ENCODE measurements at places on chromosomes 1 and 21. TPM values are rescaled to one million over a fixed set of nuclear protein-coding genes. Genes with fewer than 3 reads are reported as not detected.
A peak's percentile ranks its signal among the peaks of the same experiment; 100 is the strongest.

Gene MLLT11
- total RNA-seq = 15.7 TPM

Gene LRIG2
- total RNA-seq = 13.0 TPM

Gene RHBG
- not detected for total RNA-seq

Gene SLC9C2
- total RNA-seq = not detected

Gene IGSF21
- total RNA-seq = not detected

Gene LAMB3
- total RNA-seq = 8.9 TPM

Gene VANGL1
- 16.2 TPM for total RNA-seq

Gene EPHX1
- total RNA-seq = 6.3 TPM

Gene LAPTM5
- total RNA-seq = 34.9 TPM

GRCh38 chr1:197526736-197527371 is 248.4 kb downstream of the DENND1B start:
- H3K27ac ChIP-seq = no peak overlapping the region
- DNase-seq = peak; percentile 46
- no peaks in the 10 kb centered on the region for H3K36me3 ChIP-seq
- H3K4me1 ChIP-seq = no peaks in the 10 kb centered on the region
- H3K4me3 ChIP-seq = no peak overlapping the region
- no peaks in the 10 kb centered on the region for H3K27me3 ChIP-seq

- no peak overlapping the region for H3K4me3 ChIP-seq
- H3K27ac ChIP-seq = no peak overlapping the region
- H3K4me1 ChIP-seq = no peaks in the 10 kb centered on the region
Measured at GRCh38 chr1:243246916-243247315, 8.2 kb downstream of the CEP170 start.

GRCh38 chr1:161069241-161069640 is 450 bp downstream of the ARHGAP30 start:
- H3K4me1 ChIP-seq = no peaks in the 10 kb centered on the region
- DNase-seq = no peak
- no peak overlapping the region for H3K4me3 ChIP-seq
- no peaks in the 10 kb centered on the region for H3K36me3 ChIP-seq
- no peak overlapping the region for H3K27ac ChIP-seq

DNA sequence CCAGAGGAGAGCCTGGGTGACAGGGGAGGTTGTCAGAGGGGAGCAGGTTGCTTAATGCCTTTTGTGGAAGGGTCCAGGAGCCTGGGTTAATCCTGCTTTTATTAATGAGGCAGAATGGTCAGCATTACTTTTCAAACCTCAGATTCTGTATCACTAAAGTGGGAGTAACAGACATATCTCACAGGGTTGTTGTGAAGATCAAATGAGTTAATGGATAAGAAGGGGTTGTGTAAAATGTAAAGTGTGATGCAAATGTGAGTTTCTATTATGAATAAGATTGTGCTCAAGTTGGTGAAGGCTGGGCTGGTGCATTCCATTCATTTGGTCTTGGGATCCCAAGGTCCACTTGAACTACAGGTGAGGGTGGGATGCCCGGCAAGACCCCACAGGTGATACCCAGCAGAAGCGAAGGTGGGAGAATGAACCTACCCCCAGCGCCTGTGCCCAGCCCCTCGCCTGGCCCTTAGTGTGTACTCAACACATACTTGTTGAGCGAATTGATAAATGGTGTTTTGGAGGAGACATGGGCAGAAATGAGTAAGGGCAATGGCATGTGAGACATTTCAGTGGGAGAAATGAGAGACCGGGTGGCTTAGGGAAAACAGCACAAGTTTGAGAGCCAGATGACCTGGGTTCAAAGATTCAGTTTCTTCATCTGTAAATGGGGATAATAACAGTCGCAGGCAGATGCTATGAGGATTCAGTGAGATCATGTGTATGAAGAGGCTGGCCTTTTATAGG is 6.2 kb downstream of the SLC26A9 start:
- no peak for DNase-seq
- no peak overlapping the region for H3K27ac ChIP-seq
- H3K27me3 ChIP-seq = peaks cover 17% of the 10 kb centered on the region
- H3K4me1 ChIP-seq = no peaks in the 10 kb centered on the region
- no peak overlapping the region for H3K4me3 ChIP-seq
- no peaks in the 10 kb centered on the region for H3K36me3 ChIP-seq

- H3K36me3 ChIP-seq = peaks cover 22% of the 10 kb centered on the region
- no peaks in the 10 kb centered on the region for H3K4me1 ChIP-seq
- H3K27me3 ChIP-seq = no peaks in the 10 kb centered on the region
- H3K27ac ChIP-seq = no peak overlapping the region
Measured at GRCh38 chr1:151287767-151288500, 5.8 kb downstream of the ZNF687 start.

DNA sequence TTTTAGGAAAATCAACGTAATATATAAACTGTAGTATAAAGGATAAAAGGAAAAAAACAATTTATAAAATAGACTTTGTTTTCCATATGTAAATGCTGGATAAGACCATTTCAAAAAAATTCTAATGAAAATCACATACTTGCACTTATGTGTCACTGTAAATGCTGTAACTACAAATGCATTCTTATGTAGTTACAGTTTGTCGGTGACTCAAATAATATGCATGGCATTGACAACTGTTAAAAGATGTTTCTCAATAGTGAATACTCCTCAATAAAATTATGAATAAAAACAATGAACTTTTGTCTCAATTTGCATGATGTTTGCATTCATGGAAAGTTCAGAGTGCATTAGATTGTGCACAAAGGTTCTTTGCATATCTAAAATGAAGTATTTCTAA is 614.0 kb upstream of the CHRM3 start:
- H3K4me1 ChIP-seq = no peaks in the 10 kb centered on the region
- H3K27ac ChIP-seq = no peak overlapping the region
- no peak for DNase-seq
- H3K4me3 ChIP-seq = no peak overlapping the region
- H3K27me3 ChIP-seq = no peaks in the 10 kb centered on the region

- H3K36me3 ChIP-seq = no peaks in the 10 kb centered on the region
- peak overlapping the region; percentile 81 for H3K27ac ChIP-seq
- DNase-seq = no peak
- no peak overlapping the region for H3K4me3 ChIP-seq
- H3K27me3 ChIP-seq = no peaks in the 10 kb centered on the region
Measured at GRCh38 chr1:33390542-33390941, 40.4 kb downstream of the PHC2 start.

GRCh38 chr1:28789412-28789811 is 22.6 kb upstream of the OPRD1 start:
- no peak overlapping the region for H3K27ac ChIP-seq
- peaks cover 7% of the 10 kb centered on the region for H3K4me1 ChIP-seq
- no peaks in the 10 kb centered on the region for H3K27me3 ChIP-seq
- no peak overlapping the region for H3K4me3 ChIP-seq

DNA sequence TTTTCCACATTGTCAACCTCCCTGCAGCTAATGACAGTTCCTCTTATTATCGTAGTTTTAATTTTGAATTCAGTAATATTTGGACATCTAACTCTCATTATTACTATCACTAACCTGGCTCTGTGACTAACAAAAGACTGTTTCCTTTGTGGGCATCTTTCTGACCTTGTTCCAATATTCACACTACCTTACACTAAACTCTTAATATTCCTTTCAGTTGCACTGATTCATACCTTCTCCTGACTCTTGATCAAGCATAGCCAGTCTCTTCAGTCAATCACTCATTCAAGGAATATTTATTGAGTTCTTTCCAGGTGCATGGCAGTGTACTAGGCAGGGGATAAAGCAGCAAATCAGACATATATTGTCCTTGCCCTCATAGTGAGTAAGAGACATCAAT is 7.8 kb upstream of the CTNNBIP1 start:
- no peaks in the 10 kb centered on the region for H3K36me3 ChIP-seq
- H3K4me1 ChIP-seq = peaks cover 9% of the 10 kb centered on the region
- H3K27me3 ChIP-seq = no peaks in the 10 kb centered on the region
- H3K4me3 ChIP-seq = no peak overlapping the region

- no peak overlapping the region for H3K4me3 ChIP-seq
- no peaks in the 10 kb centered on the region for H3K4me1 ChIP-seq
- no peak overlapping the region for H3K27ac ChIP-seq
- H3K27me3 ChIP-seq = no peaks in the 10 kb centered on the region
- DNase-seq = no peak
- no peaks in the 10 kb centered on the region for H3K36me3 ChIP-seq
Measured at GRCh38 chr21:39390212-39390765, 41.4 kb upstream of the HMGN1 start.

DNA sequence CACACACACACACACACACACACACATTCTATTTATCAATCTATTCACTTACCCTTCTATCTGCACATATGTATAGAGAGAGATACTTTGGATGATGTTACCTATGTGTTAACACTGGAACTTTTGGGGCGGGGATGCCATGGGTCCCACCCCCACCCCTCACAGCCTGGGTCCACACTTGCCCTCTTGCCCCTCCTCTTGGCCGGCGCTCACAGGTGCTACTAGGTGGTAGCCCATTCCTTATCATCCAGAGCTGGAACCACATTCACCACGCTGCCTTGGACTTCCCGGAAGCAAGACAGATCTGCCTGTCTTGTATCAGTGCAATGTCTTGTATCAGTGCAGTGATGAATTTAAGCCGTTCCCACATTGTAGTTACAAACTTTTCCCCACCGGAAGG is 85.1 kb downstream of the LBR start:
- DNase-seq = no peak
- no peak overlapping the region for H3K27ac ChIP-seq
- no peaks in the 10 kb centered on the region for H3K27me3 ChIP-seq
- H3K4me3 ChIP-seq = no peak overlapping the region
- H3K36me3 ChIP-seq = no peaks in the 10 kb centered on the region

DNA sequence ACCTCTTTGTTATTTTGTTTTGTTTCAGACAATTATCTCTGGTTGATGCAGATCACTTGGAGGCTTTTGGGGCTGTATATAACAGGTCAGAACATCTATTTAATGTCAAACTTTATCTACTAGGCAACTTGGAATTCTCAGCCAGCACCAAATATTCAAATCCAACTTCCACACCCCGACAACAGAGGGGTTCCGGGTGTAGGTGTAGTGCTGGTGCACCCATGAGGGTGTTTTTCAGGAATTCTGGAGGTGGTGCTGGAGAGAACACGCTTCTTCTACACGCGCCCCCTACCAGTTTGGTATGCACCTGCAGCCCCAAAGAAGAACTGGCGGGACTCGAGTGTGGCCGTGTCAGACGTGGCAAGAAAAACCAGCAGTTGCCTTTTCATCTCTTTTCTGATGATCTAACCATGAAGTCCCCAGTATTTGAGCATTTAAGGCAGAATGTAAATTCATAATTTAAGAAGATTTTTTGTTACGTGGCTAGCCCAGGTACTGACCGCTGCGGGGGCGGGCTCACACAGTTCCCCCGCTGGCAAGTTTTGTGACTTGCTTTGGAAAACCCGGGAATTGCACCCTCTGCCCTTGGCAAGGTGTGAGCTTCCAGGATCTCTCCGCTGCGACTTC is 462 bp upstream of the TLCD4 start:
- peak overlapping the region; percentile 65 for H3K27ac ChIP-seq
- H3K36me3 ChIP-seq = peaks cover 8% of the 10 kb centered on the region
- H3K4me1 ChIP-seq = peaks cover 9% of the 10 kb centered on the region
- DNase-seq = peak; percentile 87

- H3K27me3 ChIP-seq = no peaks in the 10 kb centered on the region
- H3K27ac ChIP-seq = peak overlapping the region; percentile 26
- H3K36me3 ChIP-seq = no peaks in the 10 kb centered on the region
- H3K4me1 ChIP-seq = peaks cover 5% of the 10 kb centered on the region
- no peak overlapping the region for H3K4me3 ChIP-seq
Measured at GRCh38 chr21:35351434-35351833, 302.3 kb upstream of the RUNX1 start.

DNA sequence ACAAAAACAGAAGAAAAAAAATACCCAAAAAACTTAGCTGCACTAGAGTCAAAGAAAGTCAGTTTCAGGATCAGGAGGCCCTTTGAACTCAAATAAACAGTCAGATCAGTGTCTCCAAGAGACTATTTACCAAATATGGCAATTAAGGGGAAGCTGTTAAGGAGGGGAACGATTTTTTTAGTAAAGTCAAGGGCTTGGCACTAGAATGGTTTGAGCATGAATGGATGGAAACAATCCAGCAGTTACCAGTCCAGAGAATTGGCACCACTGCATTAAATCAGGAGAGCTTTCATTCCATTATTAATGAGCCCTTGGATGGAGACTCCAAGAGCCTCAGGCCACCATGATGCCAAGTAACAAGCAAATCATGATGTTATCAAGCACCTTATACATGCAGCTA is 7.2 kb downstream of the TRAPPC3 start:
- no peak overlapping the region for H3K4me3 ChIP-seq
- H3K4me1 ChIP-seq = no peaks in the 10 kb centered on the region
- no peak for DNase-seq
- H3K36me3 ChIP-seq = peaks cover 20% of the 10 kb centered on the region
- H3K27me3 ChIP-seq = no peaks in the 10 kb centered on the region

- H3K4me1 ChIP-seq = no peaks in the 10 kb centered on the region
- no peak overlapping the region for H3K27ac ChIP-seq
Measured at GRCh38 chr1:40687059-40687458, 4.4 kb upstream of the NFYC start.

GRCh38 chr1:176811511-176812288 is 348.7 kb downstream of the PAPPA2 start:
- no peaks in the 10 kb centered on the region for H3K4me1 ChIP-seq
- no peak overlapping the region for H3K27ac ChIP-seq
- no peaks in the 10 kb centered on the region for H3K27me3 ChIP-seq

GRCh38 chr1:15328351-15329103 is 81.2 kb upstream of the EFHD2 start:
- DNase-seq = peak; percentile 73
- peak overlapping the region; percentile 2 for H3K27ac ChIP-seq
- no peaks in the 10 kb centered on the region for H3K27me3 ChIP-seq
- peak overlapping the region; percentile 23 for H3K4me3 ChIP-seq
- peaks cover 37% of the 10 kb centered on the region for H3K4me1 ChIP-seq
- no peaks in the 10 kb centered on the region for H3K36me3 ChIP-seq

- no peak for DNase-seq
- no peaks in the 10 kb centered on the region for H3K27me3 ChIP-seq
- no peak overlapping the region for H3K27ac ChIP-seq
- peaks cover 41% of the 10 kb centered on the region for H3K4me1 ChIP-seq
Measured at GRCh38 chr1:65175171-65176055, 27.4 kb downstream of the AK4 start.

DNA sequence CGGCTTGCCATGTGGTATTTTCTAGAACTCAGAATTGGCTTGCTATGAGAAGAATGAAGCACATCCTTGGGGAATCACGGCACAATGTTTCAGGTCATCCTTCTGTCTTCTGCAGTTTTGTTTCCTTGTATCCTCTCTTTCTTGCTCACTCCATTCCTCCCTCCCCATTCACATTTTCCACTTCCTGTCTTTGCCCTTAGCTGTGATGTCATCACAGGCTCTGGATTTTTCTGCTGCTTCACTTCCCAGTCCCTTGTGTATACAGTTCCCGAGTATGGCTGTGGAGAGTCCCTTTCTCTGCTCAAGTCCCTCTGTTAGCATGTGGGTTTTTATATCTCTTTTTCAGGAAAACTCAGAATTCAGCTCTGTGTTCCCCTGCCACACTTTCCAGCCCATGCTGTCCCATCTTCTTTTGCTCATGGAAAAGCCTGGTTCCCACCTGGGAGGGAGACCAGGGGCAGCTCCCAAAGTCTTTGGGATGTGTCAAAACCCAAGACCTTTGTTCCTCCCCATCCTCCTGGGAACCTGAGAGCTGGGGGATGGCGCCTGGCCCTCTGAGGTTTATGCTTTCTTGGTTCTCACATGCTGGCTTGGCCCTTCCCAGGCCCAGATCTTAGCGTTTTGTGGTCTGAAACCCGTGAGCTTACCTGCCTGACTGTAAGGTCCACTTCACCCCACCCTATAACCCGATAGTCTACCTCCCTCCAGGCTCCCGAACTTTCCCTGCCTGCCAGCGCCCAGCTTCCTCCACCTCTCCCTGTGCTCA is 4.8 kb upstream of the RGS16 start:
- no peak overlapping the region for H3K4me3 ChIP-seq
- no peaks in the 10 kb centered on the region for H3K27me3 ChIP-seq
- DNase-seq = no peak

GRCh38 chr21:26140164-26140579 is 30.4 kb downstream of the APP start:
- H3K36me3 ChIP-seq = peaks cover 54% of the 10 kb centered on the region
- H3K4me3 ChIP-seq = no peak overlapping the region
- H3K27me3 ChIP-seq = no peaks in the 10 kb centered on the region
- H3K27ac ChIP-seq = no peak overlapping the region
- DNase-seq = peak; percentile 48
- H3K4me1 ChIP-seq = peaks cover 5% of the 10 kb centered on the region
